ENCODE measurements at places on chromosomes 4 and X. TPM values are rescaled to one million over a fixed set of nuclear protein-coding genes. Genes with fewer than 3 reads are reported as not detected.

DNA sequence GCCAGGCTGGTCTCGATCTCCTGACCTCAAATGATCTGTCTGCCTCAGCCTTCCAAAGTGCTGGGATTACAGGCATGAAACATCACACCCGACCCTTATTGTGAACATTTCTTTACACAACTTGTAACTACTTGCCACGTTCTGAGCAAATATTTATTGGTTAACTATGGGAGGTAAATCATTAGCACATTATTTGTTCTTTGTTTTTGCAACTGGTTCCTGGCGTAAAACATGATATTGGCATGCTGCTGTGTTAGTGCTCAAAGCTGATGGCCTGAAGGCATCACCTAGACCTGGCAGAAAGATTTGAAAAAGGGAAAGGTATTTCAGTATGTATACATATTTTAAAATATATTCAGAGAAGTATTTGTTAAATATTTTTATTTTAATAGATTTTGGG is 438.3 kb upstream of the PRKX start:
- H3K36me3 ChIP-seq, result no peaks in the 10 kb centered on the region
- no peak overlapping the region for H3K4me3 ChIP-seq
- H3K27ac ChIP-seq, result no peak overlapping the region

- no peaks in the 10 kb centered on the region for H3K4me1 ChIP-seq
- H3K4me3 ChIP-seq, result no peak overlapping the region
- H3K27me3 ChIP-seq, result peaks cover 5% of the 10 kb centered on the region
- no peak for DNase-seq
- H3K36me3 ChIP-seq, result no peaks in the 10 kb centered on the region
- no peak overlapping the region for H3K27ac ChIP-seq
These were observed 137.4 kb downstream of the CEP135 start for GRCh38 chr4:56086073-56086541.

GRCh38 chrX:153960786-153961185 is 10.8 kb downstream of the HCFC1 start:
- H3K36me3 ChIP-seq, result peaks cover 40% of the 10 kb centered on the region
- H3K27ac ChIP-seq, result no peak overlapping the region
- H3K4me1 ChIP-seq, result peaks cover 6% of the 10 kb centered on the region
- DNase-seq, result no peak
- no peaks in the 10 kb centered on the region for H3K27me3 ChIP-seq
- no peak overlapping the region for H3K4me3 ChIP-seq

- no peaks in the 10 kb centered on the region for H3K36me3 ChIP-seq
- H3K27me3 ChIP-seq, result no peaks in the 10 kb centered on the region
- no peak for DNase-seq
These were observed 12.1 kb upstream of the TENM3 start for GRCh38 chr4:182231080-182231479.

CSAG1 gene
- total RNA-seq, result not detected

DNA sequence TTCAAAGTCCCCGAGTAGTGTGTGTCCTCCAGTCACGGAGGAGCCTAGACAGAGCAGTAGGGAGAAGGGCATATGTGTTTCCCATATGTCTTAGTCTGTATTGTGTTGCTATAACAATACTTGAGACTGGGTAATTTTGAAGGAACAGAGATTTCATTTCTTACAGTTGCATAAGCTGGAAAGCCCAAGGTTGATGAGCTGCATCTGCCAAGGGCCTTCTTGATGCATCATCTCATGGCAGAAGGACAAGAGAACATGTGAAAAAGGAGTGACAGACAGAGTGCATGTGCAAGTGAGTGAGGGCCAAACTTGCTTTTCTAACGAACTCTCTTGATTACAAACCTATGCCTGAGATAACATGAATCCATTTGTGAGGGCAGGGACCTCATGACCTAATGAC is 243.4 kb downstream of the ARHGAP10 start:
- H3K4me1 ChIP-seq, result peaks cover 12% of the 10 kb centered on the region
- no peak for DNase-seq
- peaks cover 39% of the 10 kb centered on the region for H3K36me3 ChIP-seq
- H3K4me3 ChIP-seq, result no peak overlapping the region
- no peaks in the 10 kb centered on the region for H3K27me3 ChIP-seq

RNF150 gene
- total RNA-seq, result not detected

GRCh38 chr4:123616951-123617461 is 220.4 kb downstream of the SPRY1 start:
- H3K27me3 ChIP-seq, result peaks cover 4% of the 10 kb centered on the region
- no peak overlapping the region for H3K4me3 ChIP-seq
- peak; percentile 18 for DNase-seq
- H3K27ac ChIP-seq, result no peak overlapping the region
- peaks cover 16% of the 10 kb centered on the region for H3K4me1 ChIP-seq

MEPE gene
- total RNA-seq, result not detected

- no peak overlapping the region for H3K27ac ChIP-seq
- no peaks in the 10 kb centered on the region for H3K27me3 ChIP-seq
- H3K36me3 ChIP-seq, result no peaks in the 10 kb centered on the region
- H3K4me3 ChIP-seq, result no peak overlapping the region
These were observed 19.3 kb upstream of the SPIN2A start for GRCh38 chrX:57156397-57157049.

GRCh38 chr4:11843340-11843739 is 414.6 kb upstream of the HS3ST1 start:
- no peaks in the 10 kb centered on the region for H3K36me3 ChIP-seq
- no peaks in the 10 kb centered on the region for H3K27me3 ChIP-seq
- no peak overlapping the region for H3K4me3 ChIP-seq
- no peak overlapping the region for H3K27ac ChIP-seq

MXRA5 gene
- total RNA-seq, result not detected

Measured in activated CD4-positive, alpha-beta memory T cell treated with anti-CD3 and anti-CD28 coated beads, Interleukin-2, amount 10 ng/mL, durations not matched to agents 7 days and 5 days (primary cell).